Left lobe of liver (tissue), 2 donors: ENCODE measurements at places on chromosomes 12 and 14.
A peak's percentile ranks its signal among the peaks of the same experiment; 100 is the strongest.

GRCh38 chr12:22624870-22625761 lies at the start of gene ETNK1:
TSS of gene ETNK1 (plus strand) at chr12:22625171. CDS start at chr12:22625431, 260 bp downstream.
- DNase-seq: peak; percentile 98

DNA sequence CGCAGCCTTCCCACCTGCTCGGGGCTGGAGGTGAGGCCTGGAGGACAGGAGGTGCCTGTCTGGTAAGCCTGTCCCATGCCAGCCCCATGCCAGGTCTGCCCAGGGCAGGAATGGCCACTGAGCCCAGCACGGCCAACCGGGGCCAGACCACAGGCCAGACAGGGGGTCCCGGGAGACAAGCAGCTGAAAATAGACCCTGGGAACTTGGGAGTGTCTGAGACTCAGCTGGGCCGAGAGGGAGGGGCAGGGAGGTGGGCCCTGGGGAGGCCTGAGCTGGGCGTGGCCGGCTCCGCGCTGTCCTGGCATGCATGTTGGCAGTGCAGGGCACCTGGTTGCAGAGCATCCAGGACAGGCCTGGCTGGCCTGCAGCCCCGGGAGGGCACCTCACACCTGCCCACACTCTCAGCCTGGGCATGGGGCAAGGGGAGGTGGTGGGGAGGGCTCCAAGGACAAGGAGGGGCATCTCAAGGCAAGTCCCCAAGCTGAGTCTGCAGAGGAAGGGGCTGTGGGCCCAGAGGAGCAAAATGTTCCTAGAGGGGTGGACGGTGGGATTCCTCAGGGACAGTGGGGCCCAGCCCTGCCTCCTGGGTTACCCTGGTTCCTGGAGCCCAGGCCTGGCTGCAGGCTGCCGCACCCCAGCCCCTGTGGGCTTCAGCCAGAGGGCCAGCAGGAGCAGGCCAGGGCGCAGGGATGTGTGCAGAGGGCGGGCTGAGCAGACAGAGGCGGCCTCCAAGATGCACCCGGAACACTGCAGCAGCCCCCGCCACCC lies 3.2 kb upstream of the CRIP1 start:
- DNase-seq: no peak

DNA sequence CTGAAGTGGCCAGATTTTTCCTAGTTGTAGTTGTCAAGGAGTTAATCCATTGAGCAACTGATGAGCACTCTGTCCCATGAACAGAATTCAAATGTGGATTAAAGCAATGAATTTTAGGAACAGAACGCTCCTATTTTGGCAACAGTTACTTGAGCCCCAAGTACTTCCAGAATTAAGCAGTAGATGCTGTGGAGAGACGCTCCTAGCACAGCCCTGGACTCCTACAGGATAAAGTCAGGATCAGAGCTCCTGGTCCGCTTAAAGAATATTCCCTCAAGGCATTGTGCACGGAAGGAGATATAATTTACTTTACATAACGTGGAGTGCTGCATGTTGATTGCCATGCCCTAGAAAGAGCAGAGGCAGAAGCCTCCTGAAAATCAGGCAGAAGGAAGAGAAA lies 53.4 kb downstream of the FLRT2 start:
- no peak for DNase-seq

GRCh38 chr12:118746176-118746575 lies 235.2 kb upstream of the SRRM4 start:
- DNase-seq: no peak

GRCh38 chr14:103131580-103131979 lies 8.3 kb downstream of the TNFAIP2 start:
- DNase-seq: no peak

GRCh38 chr12:5022465-5023061 lies 21.1 kb upstream of the KCNA5 start:
- no peak for DNase-seq

GRCh38 chr14:61113561-61114225 lies 132.6 kb downstream of the SLC38A6 start:
- no peak for DNase-seq

- no peak for DNase-seq
Measured at GRCh38 chr14:67186789-67187584, 2.3 kb upstream of the GARIN2 start.

- DNase-seq: no peak
Measured at GRCh38 chr14:77306416-77306815, 14.3 kb downstream of the POMT2 start.
